ENCODE measurements at places on chromosomes 2 and 18.

DNA sequence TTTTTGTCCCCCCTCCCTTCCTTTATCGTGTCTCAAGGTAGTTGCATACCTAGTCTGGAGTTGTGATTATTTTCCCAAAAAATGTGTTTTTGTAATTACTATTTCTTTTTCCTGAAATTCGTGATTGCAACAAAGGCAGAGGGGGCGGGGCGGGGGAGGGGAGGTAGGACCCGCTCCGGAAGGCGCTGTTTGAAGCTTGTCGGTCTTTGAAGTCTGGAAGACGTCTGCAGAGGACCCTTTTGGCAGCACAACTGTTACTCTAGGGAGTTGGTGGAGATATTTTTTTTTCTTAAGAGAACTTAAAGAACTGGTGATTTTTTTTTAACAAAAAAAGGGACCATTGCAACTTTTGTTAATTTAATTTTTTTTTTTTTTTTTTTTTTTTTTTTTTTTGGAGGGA, 2.1 kb downstream of the SOX11 start:
- H3K27me3 ChIP-seq, result peaks cover 12% of the 10 kb centered on the region
- no peak overlapping the region for H3K4me3 ChIP-seq
- peaks cover 2% of the 10 kb centered on the region for H3K4me1 ChIP-seq
- DNase-seq, result no peak
- no peak overlapping the region for H3K27ac ChIP-seq

DNA sequence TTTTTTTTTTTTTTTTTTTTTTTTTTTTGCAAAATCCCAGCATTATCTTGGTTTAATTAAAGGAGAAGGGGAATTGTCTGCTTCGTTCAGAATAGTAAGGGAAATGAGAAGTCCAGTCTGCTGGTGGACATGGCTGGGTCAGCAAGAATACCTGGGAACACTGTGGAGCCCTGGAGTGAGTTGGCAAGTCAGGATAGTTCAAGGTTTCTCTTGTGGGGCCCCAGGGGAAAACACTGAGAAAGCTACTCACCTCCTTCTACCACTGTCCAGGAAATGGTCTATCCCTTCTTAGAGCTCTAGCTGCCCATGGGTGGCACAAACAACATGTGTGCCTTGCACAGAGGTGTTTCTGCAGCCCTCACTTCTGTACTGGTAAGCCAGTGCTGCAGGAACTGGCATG, 169.1 kb upstream of the SIX2 start:
- H3K27ac ChIP-seq, result no peak overlapping the region
- no peaks in the 10 kb centered on the region for H3K27me3 ChIP-seq
- DNase-seq, result no peak
- no peaks in the 10 kb centered on the region for H3K36me3 ChIP-seq

DNA sequence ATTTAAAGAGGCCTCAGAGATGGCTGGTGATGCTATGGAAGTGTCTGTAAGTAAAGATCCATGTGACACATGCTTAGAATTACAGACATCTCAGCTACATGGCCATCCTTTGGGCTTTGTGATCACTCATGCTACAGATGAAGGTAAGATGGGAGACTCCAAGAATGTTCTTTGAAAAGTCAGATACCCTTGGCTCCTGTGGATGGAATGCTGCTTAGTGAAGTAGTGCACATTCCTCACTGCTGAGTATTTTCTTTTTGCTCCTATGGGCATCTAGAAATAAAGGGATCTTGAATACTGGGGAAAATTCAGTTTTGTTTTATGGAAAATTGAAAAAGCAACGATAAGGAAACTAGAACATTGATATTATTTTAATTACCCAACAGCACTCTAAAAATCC, 55.2 kb upstream of the REV1 start:
- H3K27ac ChIP-seq, result no peak overlapping the region
- no peaks in the 10 kb centered on the region for H3K4me1 ChIP-seq
- H3K4me3 ChIP-seq, result no peak overlapping the region
- no peaks in the 10 kb centered on the region for H3K27me3 ChIP-seq
- peak; percentile 78 for DNase-seq

GRCh38 chr18:32607816-32608215, 137.1 kb upstream of the GAREM1 start:
- H3K4me1 ChIP-seq, result no peaks in the 10 kb centered on the region
- no peaks in the 10 kb centered on the region for H3K27me3 ChIP-seq
- H3K36me3 ChIP-seq, result no peaks in the 10 kb centered on the region

GRCh38 chr2:85413592-85414420, 3.6 kb upstream of the CAPG start:
- peak overlapping the region; percentile 81 for H3K4me3 ChIP-seq
- no peaks in the 10 kb centered on the region for H3K36me3 ChIP-seq
- peaks cover 19% of the 10 kb centered on the region for H3K4me1 ChIP-seq

DNA sequence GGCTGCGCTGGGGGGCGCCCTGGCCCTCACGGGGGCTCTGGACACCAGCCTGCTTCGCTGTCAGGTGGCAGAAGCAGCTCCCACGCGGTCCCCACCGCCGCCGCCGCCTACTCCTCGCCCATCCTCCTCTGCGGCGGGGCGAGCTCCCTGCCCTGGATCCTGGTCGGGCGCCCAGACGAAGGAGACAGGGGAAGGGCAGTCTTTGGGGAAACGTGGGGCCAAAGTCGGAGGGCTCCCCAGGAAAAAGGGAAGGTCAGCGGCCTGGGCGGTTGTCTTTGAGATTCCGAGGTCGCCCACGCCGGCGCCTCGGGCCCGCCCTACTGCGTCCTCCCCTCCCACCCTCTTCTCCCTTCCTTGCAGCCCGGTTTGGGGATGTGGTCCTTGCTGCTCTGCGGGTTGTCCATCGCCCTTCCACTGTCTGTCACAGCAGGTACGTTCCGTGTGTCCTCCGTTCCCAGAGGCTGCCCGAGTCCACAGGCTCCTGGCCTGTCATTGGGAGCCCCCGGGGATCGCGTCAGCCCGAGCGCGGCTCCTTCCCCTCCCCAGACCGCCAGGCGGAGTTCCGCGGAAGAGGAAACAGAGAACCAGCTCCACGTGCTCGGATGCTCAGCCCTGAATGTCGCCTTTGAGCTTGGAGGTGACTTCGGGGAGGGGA, 800 bp downstream of the IL1RL2 start:
- H3K36me3 ChIP-seq, result no peaks in the 10 kb centered on the region
- H3K4me1 ChIP-seq, result no peaks in the 10 kb centered on the region
- no peak for DNase-seq

- H3K27ac ChIP-seq, result no peak overlapping the region
- H3K4me3 ChIP-seq, result no peak overlapping the region
- no peaks in the 10 kb centered on the region for H3K4me1 ChIP-seq
- DNase-seq, result no peak
Observed at GRCh38 chr2:140185076-140185475, 1404.9 kb upstream of the NXPH2 start.

DNA sequence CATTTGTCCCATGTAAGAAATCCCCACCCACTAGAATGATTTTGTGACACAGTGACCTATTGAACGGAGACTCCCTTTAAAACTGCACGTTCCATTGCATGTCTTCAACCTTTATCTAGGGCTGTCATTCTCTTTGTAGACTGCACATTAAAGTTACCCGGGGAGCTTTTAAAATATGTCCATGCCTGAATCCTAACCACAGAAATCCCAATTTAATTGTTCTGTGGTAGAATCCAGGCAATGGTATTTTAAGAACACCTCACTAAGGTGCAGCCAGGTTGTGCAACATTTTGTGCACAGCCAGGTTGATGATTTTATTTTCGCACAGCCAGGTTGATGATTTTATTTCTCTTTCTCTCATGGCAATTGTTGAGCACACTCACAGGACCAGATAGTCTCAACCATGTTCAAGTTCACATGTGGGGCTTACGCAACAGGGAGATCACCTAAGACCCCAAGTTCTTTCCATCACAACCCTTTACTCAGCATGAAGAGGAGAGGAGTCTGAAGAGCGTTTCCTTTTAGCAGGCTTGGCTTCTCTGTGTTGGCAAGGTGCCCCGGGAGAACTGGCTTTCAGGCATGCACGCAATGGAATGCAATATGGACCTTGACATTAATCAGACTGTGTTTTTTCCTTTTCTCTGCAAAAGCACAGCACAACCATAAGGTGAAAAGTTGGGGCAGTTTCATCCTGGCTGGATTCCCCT, 467.3 kb upstream of the ETAA1 start:
- no peak for DNase-seq
- H3K36me3 ChIP-seq, result no peaks in the 10 kb centered on the region
- peaks cover 3% of the 10 kb centered on the region for H3K4me1 ChIP-seq
- no peak overlapping the region for H3K27ac ChIP-seq
- H3K27me3 ChIP-seq, result no peaks in the 10 kb centered on the region

DNA sequence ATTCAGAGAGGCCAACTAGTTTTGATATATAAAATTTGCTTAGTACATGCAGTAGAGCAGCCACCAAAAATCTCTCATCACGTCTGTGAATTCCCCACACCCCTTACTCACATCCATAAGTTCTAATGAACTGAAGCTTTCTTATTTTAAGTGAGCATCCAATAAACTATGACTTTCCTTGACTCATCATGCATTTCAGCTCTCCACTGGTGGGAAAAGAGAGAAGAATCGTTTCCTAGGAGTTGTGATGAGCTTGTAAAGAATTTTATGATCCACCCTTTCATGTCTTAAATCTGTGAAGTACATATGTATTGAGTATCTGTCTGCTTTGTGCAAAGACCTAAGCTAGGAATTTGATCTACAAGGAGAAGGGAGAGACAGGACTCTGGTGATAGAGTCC, 428.6 kb downstream of the SETBP1 start:
- H3K4me3 ChIP-seq, result no peak overlapping the region
- H3K36me3 ChIP-seq, result no peaks in the 10 kb centered on the region
- H3K27me3 ChIP-seq, result no peaks in the 10 kb centered on the region
- DNase-seq, result no peak
- no peaks in the 10 kb centered on the region for H3K4me1 ChIP-seq

- no peaks in the 10 kb centered on the region for H3K4me1 ChIP-seq
- peak; percentile 56 for DNase-seq
- no peaks in the 10 kb centered on the region for H3K36me3 ChIP-seq
- no peaks in the 10 kb centered on the region for H3K27me3 ChIP-seq
- H3K4me3 ChIP-seq, result no peak overlapping the region
- no peak overlapping the region for H3K27ac ChIP-seq
Observed at GRCh38 chr2:156110890-156111289, 221.6 kb downstream of the NR4A2 start.

DNA sequence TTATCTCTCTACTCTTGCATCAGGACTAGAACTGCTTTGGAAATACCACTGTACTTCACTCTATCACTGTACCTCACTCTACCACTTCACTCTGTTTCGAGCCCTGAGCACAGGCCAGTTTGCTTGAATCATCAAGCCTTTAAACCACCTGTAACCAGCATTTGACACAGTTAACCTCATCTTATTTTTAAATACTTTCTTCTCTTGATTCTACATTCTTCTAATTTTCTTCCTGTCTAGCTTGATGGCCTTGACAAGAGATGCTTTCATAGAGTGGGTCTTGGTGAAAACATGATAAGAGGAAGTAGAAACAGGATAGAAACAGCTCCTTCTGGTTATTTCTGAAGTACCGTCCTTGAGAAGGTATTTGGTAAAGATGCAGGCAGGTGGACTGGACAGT, 78.1 kb downstream of the SPIRE1 start:
- DNase-seq, result no peak
- H3K27me3 ChIP-seq, result no peaks in the 10 kb centered on the region
- no peaks in the 10 kb centered on the region for H3K36me3 ChIP-seq
- H3K4me1 ChIP-seq, result no peaks in the 10 kb centered on the region

- DNase-seq, result no peak
- no peaks in the 10 kb centered on the region for H3K36me3 ChIP-seq
- no peaks in the 10 kb centered on the region for H3K4me1 ChIP-seq
- no peaks in the 10 kb centered on the region for H3K27me3 ChIP-seq
Observed at GRCh38 chr2:216527600-216527999, 29.0 kb downstream of the RPL37A start.

DNA sequence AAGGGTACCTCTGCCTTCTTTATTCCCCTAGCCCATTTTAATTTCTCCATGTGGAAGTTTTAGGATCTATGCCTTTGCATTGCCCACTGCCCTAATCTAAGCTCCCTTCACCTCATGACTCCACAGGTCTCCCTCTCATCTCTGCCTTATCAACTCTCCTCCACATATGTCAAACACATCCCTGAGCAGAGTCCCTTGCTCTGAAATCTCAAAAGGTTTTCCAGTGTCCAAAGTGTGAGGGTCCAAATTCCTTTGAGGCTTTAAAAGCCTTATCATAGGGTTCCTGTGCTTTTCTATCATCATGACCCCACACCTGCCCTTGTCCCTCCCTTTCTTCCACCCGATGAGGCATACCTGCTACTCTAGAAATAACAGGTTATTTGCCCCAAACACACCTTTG, 38.6 kb downstream of the SLC4A1AP start:
- H3K4me1 ChIP-seq, result peaks cover 3% of the 10 kb centered on the region
- no peaks in the 10 kb centered on the region for H3K27me3 ChIP-seq
- no peak overlapping the region for H3K27ac ChIP-seq
- no peak for DNase-seq
- no peak overlapping the region for H3K4me3 ChIP-seq

Measured in trophoblast cell (in vitro differentiated cells and primary cell).